ENCODE measurements at places on chromosomes 6 and 20.

- no peak for DNase-seq
Measured at GRCh38 chr20:32560989-32561830, 23.9 kb downstream of the NOL4L start.

GRCh38 chr20:34946661-34947060, 8.9 kb downstream of the GSS start:
- no peak for DNase-seq

GRCh38 chr6:105320765-105321164, 82.1 kb downstream of the PREP start:
- no peak for DNase-seq

- no peak for DNase-seq
Measured at GRCh38 chr6:33469661-33470060, 15.3 kb downstream of the ZBTB9 start.

DNA sequence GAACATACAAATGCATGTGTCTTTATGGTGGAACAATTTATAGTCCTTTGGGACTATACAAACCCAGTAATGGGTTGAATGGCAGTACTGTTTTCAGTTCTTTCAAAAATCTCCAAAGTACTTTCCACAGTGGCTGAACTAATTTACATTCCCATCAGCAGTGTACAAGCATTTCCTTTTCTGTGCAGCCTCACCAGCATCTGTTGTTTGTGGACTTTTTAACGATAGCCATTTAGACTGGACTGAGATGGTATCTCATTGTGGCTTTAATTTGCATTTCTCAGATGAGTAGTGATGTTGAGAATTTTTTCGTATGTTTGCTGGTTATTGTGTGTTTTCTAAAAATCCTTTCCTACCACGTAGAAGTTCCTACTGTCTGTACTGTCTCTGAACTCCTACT, 327.2 kb upstream of the ZFP64 start:
- no peak for DNase-seq

GRCh38 chr6:105021399-105021798, 64.5 kb downstream of the LIN28B start:
- DNase-seq, result no peak

GRCh38 chr6:12266571-12266970, 23.6 kb upstream of the EDN1 start:
- no peak for DNase-seq

- DNase-seq, result no peak
Measured at GRCh38 chr6:107509506-107509905, 19.6 kb downstream of the SOBP start.

- DNase-seq, result no peak
Measured at GRCh38 chr20:10984913-10985312, 311.1 kb upstream of the JAG1 start.

DNA sequence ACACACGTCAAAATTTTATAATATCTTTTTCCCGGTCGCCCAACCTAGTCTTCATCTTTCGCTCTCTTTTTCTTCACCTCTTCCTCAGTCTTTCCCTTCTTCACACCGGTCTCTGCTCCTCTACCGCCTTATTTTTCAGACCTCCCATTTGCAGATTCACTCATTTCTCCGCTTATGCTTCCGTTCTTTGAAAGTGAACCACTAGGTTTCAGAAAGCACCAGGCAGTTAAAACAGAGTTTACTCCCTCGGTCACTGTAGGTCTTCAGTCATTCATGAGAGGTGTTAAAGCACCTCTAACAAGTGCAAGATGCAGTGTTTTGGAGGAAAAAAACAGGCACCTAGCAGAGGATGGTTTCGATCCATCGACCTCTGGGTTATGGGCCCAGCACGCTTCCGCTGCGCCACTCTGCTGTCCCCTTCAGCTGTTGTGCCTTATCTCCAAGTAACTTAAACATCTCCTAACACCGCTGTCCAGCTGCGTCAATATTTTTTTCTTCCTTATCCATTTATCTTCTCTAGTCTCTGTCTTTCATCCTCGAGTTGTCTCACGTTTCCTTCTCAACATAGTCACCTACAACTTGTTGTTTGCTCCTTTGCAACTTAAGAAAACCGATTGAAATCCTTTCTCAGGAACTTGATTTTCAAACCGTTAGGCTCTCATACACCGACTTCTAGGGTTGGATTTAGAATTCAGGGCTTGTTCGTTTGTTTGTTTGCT, 119.7 kb upstream of the ZNF184 start:
- peak; percentile 5 for DNase-seq

- no peak for DNase-seq
Measured at GRCh38 chr20:58306421-58307261, 2.9 kb upstream of the RAB22A start.

DNA sequence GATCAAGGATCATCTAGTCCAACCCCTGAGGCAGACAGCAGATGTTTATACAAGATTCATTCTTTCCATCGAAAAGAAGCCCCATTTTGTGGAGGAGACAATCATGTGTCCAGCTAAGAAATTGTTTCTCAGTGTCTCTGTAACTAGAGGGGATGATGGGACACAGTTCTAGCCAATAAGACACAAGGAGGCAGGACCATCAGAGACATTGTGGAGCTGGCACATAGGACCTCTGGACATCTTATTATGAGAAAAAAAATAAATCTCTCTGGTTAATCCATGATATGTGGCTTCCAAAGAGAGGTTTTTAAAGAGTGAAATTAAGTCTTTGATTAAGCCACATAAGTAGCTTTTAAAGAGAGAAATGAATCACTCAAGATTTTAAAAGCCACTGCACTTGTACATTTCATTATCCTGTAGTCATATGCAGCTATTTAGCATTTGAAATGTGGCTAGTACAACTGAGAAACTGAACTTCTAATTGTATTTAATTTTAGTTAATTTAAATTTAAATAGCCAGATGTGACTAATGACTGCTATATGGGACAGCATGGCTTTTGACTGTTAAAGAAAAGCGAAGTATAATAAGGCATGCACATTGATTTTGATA, 176.8 kb downstream of the TASP1 start:
- DNase-seq, result no peak

GRCh38 chr6:34196116-34196832, 40.4 kb upstream of the HMGA1 start:
- peak; percentile 58 for DNase-seq

- no peak for DNase-seq
Measured at GRCh38 chr6:108465098-108465495, 95.6 kb upstream of the FOXO3 start.

GRCh38 chr6:55290736-55291135, 36.5 kb upstream of the GFRAL start:
- no peak for DNase-seq

DNA sequence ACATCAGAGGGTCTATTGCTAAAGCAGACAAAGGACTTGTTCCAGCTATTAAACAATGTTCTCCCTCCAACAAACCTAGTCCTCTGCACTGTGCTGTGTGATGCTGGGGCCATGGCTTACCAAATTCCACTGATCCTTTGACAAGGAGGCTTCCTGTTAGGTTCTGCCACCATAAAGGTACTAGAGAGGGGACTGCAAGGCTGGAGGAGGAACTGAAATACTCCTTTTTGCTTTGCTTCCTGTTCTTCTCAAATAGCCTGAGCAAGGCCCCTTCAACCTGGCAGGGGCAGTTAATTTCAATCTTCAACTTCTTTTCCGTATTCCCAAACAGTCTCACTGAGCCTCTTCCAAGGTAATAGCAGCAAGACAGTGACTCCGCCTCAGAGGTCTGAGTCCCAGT, 286.4 kb upstream of the IRAK1BP1 start:
- DNase-seq, result no peak

DNA sequence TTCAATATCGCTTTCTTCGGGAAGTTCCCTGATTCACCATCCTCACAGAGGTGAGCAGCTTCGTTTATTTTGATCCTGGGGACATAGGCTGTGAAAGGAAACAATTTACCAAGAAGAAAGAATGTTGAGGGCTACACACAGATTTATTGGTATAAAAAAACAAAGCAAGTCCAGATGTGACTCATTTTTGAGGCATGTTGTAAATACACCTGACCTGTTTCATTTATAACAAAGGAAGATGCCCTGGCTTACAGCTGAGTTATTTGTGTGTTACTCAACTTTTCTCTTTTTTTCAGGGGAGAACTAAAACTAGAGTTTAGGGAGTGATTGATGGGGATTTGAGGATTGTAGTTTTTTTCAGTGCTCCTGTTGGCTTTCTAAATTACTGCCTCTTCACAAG, 489.5 kb downstream of the CBLN4 start:
- DNase-seq, result no peak

DNA sequence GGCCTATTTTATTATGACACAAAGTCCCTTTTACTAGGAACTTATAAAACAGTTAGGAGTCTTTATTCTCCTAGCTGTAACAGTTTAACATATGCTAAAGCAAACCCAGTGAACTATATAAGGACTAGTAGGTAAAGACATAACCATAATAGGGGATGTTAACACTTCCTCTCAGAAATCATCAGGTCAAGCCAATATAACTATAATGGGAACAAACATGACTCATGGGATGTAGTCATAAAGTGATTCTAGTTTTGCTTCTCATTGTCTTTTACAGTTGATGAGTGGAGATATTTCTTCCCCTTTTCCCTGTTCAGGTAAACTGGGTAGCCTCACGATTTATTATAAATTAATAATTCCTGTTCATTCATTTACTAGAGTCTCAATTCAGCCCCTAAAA, 9.7 kb downstream of the PTCHD4 start:
- DNase-seq, result no peak

DNA sequence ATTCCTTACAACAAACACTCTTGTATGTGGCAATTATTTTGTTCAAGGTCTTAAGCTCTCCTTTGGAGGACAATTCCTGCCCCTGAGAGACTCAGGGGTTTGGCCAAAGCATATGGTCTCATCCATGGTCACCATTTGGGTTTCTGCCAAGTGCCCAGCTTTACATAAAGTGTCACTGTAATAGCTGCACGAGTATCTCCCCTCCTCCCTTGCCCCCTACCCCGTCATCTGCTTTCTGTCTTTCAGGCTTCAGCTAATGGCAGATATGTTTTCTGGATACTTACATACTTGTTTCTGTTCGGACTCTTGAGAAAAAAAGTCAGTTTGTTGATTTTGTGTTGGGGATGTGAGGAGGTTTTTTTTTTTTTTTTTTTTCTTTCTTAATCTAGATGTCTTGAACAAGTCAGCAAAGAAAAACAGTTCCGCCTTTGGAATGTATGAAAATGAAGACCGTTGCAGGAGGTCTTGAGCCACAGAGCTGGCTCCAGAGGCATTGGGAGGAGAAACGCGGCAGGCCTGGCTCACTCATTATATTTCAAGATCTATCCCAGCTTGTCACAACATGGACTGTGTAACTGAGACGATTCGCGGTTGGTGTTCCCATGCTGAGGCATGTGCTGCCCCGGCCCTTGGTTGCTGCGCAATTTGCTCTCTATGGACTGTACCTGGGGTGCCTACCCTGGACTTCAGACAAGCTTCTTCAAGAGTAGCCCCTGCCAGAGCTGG, 32.6 kb upstream of the STX16 start:
- no peak for DNase-seq

DNA sequence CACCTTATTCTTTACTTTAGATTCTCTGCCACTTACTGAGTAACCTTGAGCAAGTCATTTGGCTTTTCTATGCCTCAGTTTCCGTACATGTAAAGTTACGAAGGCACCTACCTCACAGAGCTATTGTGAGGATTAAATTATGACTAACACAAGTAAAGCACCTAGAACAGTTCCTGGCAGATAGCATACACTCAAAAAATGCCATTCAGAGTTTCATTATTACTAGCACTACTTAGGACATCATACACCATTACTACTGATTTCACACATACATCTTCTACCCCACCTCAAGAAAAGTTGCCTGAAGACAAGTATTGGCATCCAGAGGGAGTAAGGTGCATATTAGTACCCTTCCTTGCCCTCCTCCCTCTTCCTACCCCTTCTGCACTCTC, 107.8 kb downstream of the OGFRL1 start:
- no peak for DNase-seq

DNA sequence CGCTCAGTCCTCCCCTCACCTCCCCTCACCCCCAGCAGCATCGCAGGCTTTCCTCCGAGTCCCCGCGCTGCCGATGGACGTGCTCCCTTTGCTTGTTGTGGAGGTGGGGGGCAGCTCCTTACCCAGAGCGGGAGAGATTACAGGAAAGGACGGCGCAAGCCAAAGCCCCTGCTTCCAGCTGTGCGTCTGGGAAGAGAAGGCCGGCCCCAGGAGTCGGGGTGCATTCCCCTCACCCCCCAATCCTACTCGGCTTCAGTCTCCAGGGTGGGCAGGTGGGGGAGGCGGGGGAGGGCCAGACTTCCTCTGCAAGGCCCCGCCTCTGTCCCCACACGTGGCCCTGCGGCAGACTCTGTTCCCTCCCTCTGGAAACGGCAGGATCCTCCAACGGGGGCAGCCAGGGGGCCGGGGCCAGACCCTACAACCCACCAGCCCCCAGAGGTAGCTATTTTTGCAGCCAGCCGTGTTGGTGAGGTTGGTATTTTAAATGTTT, 43.6 kb downstream of the NTSR1 start:
- no peak for DNase-seq

- no peak for DNase-seq
Measured at GRCh38 chr20:35290186-35290886, 1.9 kb downstream of the FAM83C start.

DNA sequence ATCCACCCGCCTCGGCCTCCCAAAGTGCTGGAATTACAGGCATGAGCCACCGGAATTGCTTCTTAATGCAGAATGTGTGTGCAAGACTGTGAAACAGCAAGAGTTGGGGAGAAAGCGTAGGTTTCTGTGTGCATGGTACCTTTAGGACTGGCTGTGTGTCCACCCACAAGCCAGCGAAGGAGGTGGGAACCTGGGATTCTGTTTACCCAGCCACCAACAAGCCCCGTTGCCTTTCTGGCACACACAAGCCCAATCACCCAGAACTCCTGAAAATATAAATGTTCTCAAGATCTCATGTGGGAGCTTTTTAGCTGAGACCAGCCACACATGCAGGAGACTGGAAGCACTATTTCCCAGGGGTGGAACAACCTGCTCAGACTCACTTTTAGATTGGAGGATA, 4.9 kb upstream of the RNF24 start:
- DNase-seq, result no peak

- DNase-seq, result no peak
Measured at GRCh38 chr6:48389146-48390043, 278.4 kb upstream of the PTCHD4 start.

GRCh38 chr6:135703007-135703406, 148.5 kb upstream of the PDE7B start:
- DNase-seq, result no peak

DNA sequence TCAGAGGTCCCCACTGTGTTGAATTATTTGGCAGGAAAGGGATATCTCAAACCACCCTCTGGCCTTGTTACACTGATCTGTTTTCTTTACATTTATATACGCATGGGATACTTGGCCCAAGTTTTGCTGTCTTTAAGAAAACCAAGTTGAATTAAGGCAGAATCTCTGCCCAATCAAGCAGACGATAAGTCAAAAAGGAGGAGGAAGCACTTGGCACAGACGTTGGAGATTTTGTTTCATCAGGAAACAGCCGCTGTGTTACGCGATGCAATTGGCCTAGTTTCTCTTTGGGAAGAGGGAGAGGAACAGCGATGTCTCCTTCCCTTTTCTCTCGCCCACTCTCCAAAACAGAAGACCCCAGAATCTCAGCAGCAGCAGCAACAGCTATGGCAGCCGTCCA, 20.2 kb upstream of the NAA20 start:
- no peak for DNase-seq

DNA sequence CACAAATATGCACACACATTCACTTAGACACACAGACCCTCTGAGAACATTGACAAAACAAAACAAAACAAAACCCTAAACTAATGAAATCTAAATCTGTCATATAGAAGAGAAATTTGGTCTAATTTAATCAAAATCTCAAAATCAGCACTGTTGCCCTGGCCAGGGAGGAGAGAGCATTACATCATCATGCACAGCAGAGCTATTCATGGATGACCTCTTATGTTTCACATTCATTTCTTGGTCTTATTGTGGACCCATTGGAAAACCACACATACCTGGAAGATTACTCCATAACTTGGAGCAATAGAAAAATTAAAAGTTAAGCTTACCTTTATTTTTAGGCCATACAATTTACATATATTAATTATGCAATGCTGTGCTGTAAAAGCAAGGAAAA, 1223.6 kb upstream of the GJE1 start:
- no peak for DNase-seq
